Left kidney (tissue), 8 donors: ENCODE measurements at places on chromosomes 2 and 18. TPM values are rescaled to one million over a fixed set of nuclear protein-coding genes. Genes with fewer than 3 reads are reported as not detected.
A peak's percentile ranks its signal among the peaks of the same experiment; 100 is the strongest.

GRCh38 chr2:95530734-95531133 is 46.2 kb upstream of the TRIM43B start:
- no peak for DNase-seq

- no peak for DNase-seq
These were observed 188.9 kb upstream of the ITGA4 start for GRCh38 chr2:181268174-181268867.

DNA sequence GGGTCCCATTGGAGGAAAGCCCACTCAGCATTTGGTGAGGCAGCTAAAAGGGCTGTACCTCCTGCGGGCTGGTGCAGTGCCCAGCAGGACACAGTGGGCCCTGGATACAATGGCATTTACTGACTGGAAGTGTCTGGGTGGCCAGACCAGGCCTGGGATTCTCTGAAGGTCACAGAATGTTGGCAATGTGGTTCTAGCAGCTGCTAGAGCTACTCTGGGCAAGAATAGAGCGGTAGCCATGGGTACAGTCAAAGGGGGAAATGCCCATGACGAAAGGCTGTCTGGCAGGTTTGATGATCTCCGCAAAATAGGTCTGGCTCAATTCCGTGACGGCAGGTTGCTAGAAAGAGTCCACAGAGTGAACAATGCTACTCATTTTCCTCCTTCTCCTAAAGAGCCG is 241.8 kb downstream of the AFF3 start:
- no peak for DNase-seq

DNA sequence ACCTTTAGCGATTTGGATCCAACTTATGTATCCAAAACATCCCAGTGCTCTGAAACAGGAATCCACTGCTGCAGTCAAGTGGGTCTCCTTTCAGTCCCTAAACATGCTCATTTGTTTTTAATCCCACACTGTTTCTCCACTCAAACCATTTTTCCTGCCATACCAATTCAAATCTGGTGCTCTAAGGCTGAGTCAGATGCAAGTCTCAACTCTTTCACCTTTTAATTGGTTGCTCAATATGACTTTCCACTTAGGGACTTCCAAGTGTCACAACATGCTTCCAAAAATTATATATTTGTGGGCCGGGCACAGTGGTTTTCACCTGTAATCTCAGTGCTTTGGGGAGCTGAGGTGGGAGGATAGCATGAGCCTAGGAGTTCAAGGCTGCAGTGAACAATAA is 113.4 kb upstream of the TANK start:
- no peak for DNase-seq

- DNase-seq: no peak
These were observed 63.9 kb downstream of the PXDN start for GRCh38 chr2:1680222-1681016.

Gene LIPT1
- 18.7 TPM for polyA plus RNA-seq

- DNase-seq: no peak
These were observed 32.1 kb downstream of the HK2 start for GRCh38 chr2:74865770-74866674.

Gene MPP4
- 0.47 TPM for polyA plus RNA-seq

Gene KCNG2
- 0.13 TPM for polyA plus RNA-seq

Gene HRH4
- polyA plus RNA-seq: 0.17 TPM

DNA sequence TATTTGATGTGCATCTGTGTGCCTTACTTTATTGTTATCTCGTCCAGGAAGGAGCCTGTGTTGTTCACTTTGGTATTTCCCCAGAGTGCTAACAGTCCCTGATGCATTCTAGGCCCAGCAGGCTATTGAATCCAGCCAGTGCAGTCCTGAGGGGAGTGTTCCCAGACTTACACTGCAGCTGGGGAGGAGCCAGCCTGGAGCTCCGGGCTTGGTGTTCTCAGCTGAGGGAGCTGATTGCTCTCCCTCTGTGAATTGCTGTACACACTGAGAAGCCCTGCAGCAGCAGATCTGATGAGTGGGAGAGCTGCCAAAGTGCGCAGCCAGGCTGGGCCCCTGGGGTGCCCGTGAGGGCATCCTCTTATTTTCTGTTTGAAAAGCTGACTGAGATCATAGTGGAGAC is 159.2 kb downstream of the GALNT3 start:
- peak; percentile 45 for DNase-seq

GRCh38 chr2:154187948-154188347 is 316.2 kb downstream of the GALNT13 start:
- no peak for DNase-seq

Gene TMEM247
- polyA plus RNA-seq: not detected
